ENCODE measurements at places on chromosomes 6 and 20.
A peak's percentile ranks its signal among the peaks of the same experiment; 100 is the strongest.

GRCh38 chr6:130908188-130908587 is 81.0 kb downstream of the SMLR1 start:
- DNase-seq: no peak

- DNase-seq: no peak
Measured at GRCh38 chr6:110538416-110539160, 62.2 kb upstream of the SLC22A16 start.

GRCh38 chr6:80548532-80548931 is 442.1 kb downstream of the BCKDHB start:
- no peak for DNase-seq

- no peak for DNase-seq
Measured at GRCh38 chr6:55046869-55047422, 127.4 kb upstream of the HCRTR2 start.

GRCh38 chr6:116512734-116513133 is 1.3 kb downstream of the CALHM5 start:
- DNase-seq: no peak

DNA sequence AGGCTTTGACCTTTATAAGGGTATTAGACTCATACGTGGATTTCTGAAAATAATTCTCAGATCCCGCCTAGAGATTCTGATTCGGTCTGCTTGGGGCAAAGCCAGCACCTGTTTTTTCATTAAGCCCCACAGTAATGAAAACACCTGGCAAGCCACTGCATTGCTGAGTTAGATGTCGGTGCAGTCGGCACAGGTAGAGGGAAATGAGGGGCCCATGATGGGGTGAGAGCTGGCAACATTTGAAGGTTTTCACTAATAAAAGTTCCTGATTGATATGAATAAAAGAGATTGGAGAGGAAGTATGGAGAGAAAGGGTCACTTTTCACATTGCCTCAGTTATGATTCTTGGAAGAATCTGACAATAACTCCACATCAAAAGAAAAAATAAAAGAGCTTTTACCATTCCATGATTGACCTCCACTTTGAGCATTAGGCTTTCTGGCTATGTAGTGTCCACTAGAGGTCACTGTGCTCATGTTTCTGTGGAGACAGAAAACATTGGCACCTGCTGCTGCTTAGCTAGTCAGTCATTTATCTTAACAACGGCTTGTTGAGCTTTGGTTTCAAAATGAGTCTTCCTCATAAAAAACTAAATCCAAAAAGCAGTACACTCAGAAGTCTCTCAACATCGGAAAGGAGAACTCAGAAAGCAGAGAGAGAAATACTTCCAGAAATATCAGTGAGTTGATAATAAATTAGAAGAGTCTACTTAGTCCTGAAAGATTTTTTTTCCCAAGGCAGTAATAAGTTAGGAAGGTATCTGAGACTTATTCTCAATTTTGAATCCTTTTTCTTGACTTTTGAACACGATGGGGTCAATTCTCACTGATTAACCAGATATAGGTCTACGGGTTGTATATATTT is 53.3 kb upstream of the KLHL31 start:
- peak; percentile 15 for DNase-seq

DNA sequence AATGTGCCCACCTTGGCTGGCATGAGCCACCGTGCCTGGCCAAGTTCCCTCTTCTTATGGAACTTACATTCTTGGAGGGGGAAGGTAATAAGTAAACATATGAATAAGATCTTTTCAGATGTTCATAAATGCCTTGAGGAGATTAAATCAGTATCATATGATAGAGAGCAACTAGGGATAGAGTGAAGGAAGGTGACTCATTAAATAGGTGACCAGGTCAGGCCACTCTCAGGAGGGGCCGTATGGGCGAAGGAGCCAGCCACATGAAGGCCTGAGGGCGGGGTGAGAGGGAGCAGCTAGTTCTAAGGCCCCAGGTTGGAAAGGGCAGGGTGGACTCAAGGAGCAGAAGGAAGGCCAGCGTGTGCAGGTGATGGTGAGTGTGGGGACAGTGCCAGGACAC is 91.1 kb downstream of the UST start:
- no peak for DNase-seq

- no peak for DNase-seq
Measured at GRCh38 chr6:89886378-89887120, 7.7 kb upstream of the GJA10 start.

DNA sequence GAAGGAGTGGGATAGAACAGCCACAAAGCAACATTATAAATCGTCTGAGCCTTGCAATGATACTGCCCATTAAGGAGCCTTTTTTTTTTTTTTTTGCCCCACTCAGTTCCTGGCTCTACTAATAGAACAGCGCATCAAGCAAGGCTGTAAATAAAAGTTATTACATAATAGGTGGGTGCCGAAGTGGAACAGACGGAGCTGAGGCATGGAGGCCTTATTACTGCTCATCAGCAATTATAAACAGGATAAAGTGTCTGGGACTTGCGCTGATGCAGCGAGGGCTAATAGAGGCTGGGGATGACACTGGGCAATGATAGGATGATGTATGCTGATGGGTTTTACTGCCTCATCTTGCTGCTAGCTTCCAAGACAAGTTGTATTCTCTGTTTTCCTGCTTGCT is 272.1 kb downstream of the ZFAND3 start:
- DNase-seq: no peak

GRCh38 chr6:28208111-28208659 is 16.9 kb upstream of the ZSCAN9 start:
- DNase-seq: no peak

DNA sequence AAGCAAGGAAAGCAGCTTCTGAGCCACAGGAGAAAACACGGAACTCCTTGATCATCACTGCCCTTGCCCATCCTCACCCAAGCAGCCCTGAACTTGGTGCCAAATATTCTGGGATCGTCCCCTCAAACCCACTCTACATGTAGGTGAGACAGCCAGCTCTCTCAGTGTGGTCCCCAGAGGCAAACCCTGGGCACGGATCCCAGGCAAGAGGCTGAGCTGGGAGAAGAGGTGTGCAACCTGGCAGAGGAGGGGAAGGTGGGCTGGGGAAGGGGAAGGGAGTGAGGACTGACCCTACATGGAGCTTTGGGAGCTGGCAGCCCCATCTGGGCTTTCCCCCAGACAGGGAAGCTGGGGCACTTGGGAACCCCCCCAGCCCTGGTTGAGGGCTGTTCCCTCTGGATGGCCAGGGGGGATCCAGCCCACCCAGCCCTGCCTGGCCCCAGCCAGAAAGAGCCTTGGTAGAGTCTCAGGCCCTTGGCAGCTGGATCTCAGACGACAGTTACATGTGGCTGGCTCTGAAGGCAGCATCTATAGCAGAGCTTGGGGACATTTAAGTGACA is 186.2 kb upstream of the CST7 start:
- DNase-seq: no peak

GRCh38 chr6:52161689-52162438 is 24.3 kb upstream of the IL17A start:
- DNase-seq: peak; percentile 26

DNA sequence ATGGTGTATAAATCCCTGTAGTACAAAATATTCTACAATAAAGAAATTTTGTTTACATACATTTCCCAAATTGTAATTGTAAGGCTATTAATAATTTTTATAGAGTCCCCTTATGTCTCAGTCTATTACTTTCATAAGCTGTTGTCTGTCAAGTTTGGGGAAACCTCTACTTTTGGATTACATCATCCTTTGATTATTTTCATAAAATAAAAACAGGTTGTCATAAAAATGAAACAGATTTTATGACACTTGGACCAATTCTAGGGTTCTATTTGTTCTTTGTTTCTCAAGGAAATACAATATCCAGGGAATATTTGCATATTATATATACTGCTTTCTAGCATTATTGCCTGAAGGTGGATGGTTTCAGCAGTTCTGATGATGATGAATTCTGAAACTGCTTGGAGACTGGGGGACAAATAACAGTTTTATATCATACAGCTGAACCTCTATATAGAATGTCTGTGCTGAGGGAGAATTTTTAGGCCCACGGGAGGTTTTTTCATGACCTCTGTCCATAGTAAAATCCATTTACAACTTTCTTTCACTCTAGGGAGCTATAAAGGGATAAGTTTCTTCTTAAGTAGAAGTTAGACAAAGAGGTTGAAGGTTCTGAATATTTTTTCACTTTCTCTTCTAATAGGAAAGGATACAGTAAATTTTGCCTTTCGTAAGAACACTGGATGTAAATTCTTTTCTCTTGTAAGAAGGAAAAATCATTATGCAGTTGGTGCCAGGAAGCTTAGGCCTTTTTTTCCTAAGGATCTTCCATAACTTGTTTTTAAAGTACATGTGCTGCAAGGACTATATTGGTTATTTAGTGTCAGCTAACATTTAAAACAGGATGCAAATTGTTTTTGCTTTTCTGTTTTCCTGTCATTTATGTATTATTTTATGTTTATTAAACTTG is 58.0 kb downstream of the CD2AP start:
- DNase-seq: no peak

DNA sequence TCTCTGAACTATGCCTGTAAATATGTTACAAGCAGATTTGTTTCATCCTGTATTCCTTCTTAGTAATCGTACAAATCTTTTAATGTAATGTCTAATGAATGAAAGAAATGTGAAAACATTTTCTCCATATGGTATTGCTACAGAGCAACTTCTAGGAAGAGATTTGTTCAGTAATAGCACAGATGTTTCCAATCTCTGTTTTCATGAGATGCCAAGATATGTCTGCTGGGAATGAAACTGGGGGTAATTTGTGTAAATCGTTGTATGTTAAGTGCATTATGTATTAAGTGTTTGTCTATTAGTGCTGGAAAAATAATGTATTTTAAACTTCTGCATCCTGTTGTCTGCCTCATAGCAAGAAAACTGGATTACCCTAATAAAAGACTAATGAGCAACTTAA is 722.2 kb upstream of the EYS start:
- no peak for DNase-seq

DNA sequence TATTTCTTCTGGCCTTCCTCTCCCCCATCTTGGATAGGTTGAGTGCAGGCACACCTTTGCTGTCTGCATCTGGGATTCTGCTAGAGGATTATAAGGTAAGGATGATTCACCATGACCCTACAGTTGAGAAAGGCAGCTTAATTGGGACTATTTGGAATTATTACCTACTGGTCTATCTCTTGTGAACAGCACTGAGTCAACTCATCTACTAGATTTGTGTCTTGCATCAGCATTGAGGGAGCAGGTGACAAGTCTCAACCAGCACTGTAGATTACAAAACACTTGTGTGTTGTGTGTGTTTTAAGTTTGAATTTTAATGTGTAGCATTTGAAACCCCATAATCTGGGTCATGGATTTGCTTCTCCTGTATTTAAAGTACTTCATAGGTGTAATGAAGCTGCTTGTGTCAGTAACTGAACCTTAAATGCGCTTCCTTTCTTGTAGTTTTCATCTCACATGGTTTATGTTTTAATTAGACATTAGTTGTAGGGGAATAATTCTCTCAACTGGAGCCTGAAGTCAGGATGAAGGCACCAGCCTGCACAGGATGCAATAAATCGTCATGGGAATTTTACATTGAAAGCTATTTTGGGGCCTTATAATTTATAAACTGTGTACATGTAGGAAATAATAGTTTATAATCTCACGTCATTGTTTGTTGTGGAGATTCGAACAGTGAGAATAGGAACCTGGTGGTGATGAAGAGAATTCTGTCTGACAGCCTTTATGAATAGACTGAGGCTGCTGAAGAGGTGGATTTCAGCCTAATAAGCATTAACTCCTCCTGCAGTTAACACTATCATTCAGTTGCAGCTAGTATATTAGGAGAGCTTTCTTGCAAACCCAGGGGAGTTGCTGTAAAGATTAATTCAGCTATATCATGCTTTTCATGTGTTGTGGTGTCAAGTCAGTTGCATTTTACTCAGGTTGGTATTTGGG is 125.1 kb downstream of the JARID2 start:
- no peak for DNase-seq

DNA sequence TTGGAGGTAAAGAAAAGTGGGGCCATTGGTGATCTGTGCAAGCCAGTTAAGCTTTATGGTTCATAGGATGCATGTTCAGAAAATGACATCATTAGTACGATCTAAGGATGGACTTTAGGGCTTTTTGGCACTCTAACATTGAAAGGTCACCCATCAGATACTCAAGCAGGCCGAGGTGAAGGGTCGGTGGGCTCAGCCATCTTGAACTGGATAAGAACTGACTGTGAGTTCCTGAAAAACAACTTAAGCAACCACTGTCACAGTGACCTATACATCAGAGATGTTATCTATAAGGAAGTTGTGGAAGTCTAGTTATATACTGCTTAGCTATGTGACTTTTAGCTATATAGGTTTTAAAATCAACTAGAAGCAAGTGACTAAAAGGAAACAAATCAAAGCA is 13.0 kb upstream of the ITCH start:
- no peak for DNase-seq

DNA sequence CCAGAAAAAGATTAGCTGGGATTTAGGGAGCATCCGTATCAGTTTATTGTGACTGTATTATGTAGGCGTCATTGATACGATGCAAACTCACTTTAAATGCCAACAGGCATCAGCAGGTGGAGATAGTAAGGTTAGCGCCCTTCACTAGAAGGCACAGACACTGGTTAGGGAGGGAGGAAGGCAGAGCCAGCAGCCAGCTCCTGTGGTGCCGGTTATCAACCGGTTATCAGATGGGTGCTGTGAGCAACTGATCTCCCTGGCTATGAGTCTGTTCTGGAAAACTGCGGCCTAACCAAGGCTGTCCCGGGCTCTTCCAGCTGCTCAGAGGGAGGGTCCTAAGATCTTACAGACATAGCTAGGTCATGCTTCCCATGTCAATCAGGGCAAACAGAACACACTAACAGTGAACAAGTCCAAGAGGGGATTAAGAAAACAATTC is 47.5 kb upstream of the CD93 start:
- DNase-seq: no peak

- DNase-seq: no peak
Measured at GRCh38 chr6:56101141-56101553, 146.2 kb downstream of the COL21A1 start.

DNA sequence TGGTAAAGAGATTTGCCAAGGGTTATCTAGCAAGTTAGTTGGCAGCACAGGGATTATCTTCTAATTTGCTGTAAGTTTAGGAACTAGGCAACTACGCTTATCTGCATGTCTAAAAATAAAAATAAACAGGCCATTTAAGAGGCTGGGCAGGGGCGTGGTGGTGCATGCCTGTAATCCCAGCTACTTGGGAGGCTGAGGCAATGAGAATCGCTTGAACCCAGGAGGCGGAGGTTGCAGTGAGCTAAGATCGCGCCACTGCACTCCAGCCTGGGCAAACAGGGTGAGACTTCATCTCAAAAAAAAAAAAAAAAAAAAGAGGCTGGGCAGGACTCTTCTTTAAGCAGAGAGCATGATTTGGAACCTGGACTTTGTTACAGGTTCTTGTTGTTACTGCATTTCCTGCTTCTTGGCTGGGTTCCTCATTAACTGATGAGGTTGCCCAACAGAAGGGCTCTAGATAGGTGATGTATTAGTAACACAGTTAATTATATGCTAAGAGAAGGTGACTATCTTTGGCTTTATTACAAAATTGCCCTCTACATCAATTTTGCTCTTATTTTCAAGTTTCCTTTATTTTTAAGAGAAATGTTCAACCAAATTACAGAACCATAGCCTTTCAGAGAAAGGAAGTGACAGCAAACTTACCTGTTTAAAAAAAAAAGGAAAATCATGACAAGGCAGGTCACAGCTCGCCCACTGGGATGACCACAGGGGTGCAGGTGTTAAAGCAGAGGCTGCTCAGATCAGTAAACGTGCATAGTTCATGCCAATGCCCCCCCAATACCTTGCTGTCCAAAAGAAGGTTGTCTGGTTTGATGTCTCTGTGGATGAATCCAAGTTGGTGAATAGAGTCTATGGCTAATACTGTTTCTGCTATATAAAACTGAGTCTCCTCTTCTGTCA is 32.5 kb downstream of the STK38 start:
- DNase-seq: no peak

Measured in activated naive CD8-positive, alpha-beta T cell treated with anti-CD3 and anti-CD28 coated beads for 36 hours (primary cell).